ENCODE measurements at places on chromosomes 11 and 22.
A peak's percentile ranks its signal among the peaks of the same experiment; 100 is the strongest.

- DNase-seq = no peak
Observed at GRCh38 chr22:25360411-25360810, 141.0 kb downstream of the CRYBB2 start.

DNA sequence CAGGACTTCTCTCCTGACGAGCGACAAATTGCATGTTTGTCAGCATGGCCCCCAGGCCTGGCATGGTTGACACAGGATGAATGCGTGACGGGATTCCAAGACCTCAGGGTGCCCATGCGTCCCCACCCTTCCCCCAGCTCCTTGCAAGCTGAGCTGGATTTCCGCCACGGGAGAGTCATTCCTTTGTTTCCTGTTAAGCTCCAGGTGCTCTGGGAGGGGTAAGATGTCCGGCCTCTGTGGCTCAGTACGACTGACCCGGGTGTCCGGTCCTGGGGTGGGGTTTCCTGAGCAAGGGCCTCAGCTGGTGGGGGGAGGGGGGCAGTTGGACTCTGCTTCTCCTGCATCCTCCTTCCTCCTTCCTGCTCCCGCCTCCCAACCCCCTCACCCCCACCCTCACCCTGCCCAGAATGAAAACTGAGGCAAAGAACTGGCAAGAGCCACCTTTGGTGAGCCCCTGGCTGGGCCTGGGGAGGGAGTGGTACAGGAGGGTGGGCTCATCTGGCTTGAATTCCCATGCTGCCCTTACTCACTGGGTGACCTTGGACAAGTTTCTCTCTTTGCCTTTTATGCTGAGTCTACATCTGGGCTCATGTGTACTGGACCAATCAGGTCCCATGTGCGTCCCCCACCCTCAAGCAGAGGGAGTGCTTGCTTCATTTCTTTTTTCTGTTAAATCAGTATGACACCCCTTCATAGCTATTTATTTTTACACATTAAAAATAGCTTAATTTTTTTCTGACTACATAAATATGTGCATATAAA, 2.5 kb downstream of the CDC42EP2 start:
- no peak for DNase-seq

DNA sequence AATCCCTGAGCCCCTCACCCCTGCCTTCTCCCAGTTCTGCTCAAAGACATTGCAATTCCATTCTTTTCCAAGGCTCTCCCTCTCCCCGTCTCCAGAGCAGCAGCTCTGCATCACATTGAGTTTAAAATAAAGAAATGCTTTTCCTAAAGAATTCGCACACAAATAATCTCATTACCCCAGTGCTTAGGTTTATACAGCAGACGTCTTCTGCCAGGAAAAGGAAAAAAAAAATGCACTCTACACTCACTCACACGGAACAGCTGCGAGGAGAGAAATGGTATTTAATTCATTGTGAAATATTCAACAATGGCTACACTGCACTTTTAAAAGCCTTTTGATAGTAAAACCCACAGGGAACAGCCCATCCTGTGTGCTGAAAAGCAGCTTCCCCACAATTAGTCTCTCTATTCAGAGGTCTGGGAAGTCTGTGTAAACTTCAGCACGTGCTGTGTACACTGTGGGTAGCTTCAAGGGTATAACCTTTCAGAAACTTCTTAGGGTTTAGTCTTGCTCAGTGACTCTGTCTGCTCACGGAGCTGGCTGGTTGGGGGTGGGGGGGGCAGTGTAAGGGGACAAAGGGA, 42.8 kb downstream of the ETS1 start:
- no peak for DNase-seq

DNA sequence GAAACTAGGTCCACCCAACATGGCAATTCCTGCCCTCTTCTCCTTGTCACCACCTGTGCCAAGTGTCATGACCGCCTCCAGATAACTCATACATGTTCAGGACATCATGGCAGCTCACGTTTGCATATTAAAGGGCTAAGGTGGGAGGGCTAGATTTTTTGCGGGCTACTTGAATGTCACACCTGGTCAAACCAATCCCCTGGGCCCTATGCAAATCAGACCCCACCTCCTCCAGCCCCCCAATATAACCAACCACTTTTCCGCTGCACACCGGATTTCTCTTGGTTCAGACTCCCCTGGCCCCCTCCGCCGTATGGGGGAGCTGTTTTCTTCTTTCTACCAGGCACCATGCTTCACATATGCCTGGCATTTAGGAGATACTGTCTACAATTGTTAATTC, 12.6 kb downstream of the UPB1 start:
- no peak for DNase-seq

- no peak for DNase-seq
Observed at GRCh38 chr11:92251980-92252379, 27.4 kb downstream of the FAT3 start.

DNA sequence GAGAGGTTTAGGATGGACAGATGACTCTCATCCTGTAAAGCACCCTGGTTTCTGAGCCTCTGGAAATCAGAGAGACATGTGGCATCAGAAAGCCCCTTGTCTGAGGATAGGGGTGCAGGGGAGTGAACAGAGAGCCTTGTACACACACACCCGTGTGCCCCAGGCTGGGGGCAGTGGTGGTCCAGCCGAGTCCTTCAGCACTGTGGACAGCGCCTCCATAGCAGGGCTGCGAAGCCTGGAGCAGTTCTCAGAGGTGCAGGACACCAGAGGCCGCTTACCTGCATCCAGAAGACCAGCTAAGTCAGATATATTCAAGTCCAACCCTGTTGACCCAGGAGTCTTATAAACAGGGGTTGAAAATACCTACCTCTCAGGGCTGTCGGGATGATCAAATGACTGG, 11.5 kb upstream of the IGSF9B start:
- no peak for DNase-seq

DNA sequence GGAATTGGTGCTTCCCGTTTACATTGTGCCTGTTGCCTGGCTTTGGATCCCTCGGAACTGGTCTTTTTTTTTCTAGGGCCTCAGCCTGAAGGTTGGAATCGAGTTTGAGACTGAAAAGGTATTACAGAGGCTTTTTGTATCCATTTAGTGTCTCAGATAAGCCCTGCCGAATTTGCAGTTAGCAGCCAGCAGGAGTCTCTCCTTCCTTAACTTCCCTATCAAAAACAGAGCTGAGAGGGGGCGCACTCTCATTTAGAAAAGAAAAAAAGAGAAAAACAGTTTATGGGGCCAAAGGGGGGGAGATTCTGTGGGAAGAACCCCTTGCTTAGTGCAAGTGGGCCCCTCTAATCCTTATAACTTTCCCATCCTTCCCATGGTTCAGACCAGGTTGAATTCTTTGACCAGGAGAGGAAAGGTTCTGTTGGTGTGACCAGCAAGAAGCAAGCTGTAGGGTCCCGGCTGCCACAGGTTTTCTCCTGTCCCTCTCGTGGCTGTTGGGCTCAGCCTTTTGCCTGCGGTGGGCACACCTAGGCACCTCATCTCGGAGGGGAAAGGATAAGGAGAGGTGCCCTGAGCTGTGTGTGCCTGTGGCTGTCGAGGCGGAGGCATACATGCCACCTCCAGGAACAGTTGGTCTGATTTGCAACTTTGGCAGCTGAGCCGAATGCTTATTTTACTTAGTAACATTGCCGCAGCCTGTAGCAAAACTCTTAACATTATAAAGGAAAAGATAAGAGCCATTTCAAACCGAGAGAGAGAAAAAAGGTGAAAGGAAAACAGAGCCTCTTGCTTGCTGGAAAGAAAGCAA, 565.0 kb upstream of the CNTN5 start:
- no peak for DNase-seq

GRCh38 chr11:115470928-115471327, 33.3 kb downstream of the CADM1 start:
- DNase-seq = no peak

- no peak for DNase-seq
Observed at GRCh38 chr11:85845124-85845631, 10.0 kb upstream of the CCDC83 start.

DNA sequence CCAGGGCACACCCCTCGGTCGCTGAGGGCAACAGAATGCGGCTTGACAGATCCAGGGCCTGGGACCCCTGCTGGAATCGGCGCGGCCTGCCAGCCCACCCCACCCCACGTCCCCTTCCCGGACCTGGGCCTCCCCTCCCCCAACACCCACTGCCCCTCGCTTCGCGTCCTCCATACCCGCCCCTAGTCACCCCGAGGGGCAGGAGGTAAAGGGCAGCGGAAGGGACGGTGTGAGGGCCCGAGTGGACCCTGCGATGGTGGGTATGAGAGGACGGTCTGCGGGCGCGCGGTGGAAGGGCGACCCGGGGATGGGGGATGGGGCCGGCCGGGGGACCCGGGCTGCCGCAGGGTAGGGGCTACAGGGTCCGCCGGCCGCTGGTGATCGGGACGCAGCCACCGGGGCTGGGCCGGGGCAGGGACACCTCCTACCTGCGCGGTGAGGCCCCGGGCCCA, 311 bp downstream of the APBB1 start:
- no peak for DNase-seq

- DNase-seq = no peak
Observed at GRCh38 chr11:120611581-120611980, 100.0 kb downstream of the GRIK4 start.

- DNase-seq = no peak
Observed at GRCh38 chr11:134478176-134478575, 66.1 kb upstream of the B3GAT1 start.

DNA sequence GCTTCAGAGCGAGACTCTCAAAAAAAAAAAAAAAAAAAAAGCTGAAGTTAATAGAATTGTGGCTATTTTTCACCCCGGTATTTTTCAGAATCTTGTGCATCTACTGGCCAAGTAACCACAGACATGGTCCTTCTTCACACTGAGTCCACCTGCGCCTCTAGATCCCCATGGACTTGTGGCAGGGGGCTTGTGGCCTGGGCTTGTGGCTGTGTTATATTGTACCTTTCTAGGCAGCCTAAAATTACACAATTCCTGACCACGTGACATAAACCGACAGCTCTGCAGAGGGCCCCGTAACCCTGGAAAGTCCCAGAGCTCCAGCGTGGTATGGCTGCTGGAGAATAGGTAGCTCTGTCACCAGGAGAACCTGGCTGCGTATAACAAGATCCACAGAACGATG, 10.9 kb upstream of the NAALADL1 start:
- DNase-seq = no peak

- DNase-seq = no peak
Observed at GRCh38 chr11:27194976-27195375, 154.4 kb downstream of the BBOX1 start.

- DNase-seq = no peak
Observed at GRCh38 chr11:64799623-64800302, 3.3 kb downstream of the MAP4K2 start.

GRCh38 chr11:123580557-123581275, 73.7 kb downstream of the SCN3B start:
- DNase-seq = peak; percentile 64

GRCh38 chr11:1766719-1767398, 3.1 kb upstream of the CTSD start:
- no peak for DNase-seq

- DNase-seq = no peak
Observed at GRCh38 chr22:38325587-38325986, 8.4 kb upstream of the CSNK1E start.

DNA sequence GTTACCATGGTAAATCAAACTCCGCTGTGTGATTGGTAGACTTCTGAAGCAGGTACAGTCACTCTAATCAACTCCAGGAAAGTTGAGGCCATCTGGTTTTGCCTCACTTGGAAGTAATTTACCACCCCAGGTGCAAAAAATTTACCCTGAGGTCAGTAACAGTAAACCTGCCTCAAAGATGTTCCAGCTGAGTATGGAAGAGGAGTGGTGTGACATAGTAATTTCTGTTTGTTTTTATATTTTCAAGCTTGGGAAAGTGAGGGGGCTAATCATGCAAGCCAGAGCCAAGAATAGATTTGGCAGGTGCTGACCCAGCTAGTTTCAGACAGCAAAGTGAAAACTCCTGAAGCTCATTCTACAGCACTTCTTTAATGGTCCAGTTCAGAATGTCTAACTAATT, 691.6 kb downstream of the NTM start:
- no peak for DNase-seq

Data from CD4-positive, alpha-beta T cell treated with Interleukin-4 for 1 hour (primary cell).